Mesenteric fat pad (tissue), 1 donor: ENCODE measurements at places on chromosomes 3 and 15.

- DNase-seq = no peak
Measured at GRCh38 chr3:113794526-113794925, 44.1 kb upstream of the GRAMD1C start.

- DNase-seq = peak; percentile 14
Measured at GRCh38 chr15:41970456-41970855, 1.9 kb downstream of the EHD4 start.

DNA sequence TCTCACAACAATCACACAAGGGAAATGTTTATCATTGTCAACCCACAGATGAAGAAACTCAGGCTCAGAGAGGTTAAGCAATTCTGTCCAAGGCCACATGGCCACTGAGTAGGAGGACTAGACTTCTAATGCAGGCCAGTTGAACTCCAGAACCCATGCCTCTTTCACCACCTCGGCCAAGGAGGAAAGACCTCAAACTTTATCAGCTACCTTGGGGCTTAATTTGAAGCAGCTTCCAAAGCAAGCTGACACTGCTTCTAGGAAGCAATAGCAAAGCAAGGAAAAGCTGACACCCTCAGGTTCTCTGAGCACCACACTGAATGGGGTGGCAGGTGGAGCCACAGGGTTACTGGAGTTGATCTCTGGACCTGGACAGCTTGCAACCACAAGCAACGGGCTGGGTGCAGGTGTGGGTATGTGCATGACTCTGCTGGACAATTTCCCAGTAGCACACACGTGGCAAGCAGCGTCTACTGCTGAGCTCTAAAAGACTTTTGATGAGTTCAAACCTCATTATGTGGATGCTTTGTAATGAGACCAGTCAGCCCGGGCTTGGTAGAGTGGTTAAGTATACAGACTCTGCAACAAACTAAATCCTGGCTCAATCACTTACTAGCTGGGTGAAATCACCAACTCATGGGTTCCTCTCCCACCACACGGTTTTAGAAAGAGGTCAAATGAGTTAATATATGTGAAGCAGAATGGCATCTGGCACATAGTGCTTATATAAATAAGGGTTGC, 23.1 kb downstream of the CCNL1 start:
- DNase-seq = no peak

- no peak for DNase-seq
Measured at GRCh38 chr15:94761574-94761973, 530.2 kb downstream of the MCTP2 start.

DNA sequence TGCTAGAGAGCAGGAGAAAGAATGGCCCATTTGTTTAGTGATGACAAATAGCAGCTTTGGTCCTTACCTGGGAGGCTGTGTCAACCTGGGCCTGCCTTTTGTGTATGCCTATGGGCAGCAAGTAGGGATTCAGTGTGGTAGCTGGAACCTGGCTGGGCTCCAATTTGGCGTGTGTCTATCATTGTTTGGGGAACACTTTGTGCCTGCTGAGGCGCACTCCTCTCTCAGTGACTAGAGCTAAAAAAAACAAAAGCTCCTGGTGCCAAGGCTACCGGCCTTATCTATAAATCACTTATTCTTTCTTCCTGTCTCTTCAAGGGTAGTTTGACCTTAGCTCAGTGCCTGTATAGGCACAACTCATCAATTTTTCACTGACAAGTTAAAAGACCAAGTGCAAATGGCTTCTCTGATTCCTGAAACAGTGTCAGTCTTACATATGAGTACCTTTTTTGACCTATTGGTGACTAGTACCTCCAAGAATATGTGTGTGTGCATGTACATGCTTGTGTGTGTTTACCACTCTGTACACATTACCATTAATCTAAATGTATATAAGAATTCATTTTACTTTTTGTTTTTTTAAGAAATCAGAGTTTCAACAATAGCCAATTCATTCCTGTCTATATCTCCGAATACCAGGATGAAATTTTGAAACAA, 54.6 kb downstream of the GMNC start:
- DNase-seq = no peak

DNA sequence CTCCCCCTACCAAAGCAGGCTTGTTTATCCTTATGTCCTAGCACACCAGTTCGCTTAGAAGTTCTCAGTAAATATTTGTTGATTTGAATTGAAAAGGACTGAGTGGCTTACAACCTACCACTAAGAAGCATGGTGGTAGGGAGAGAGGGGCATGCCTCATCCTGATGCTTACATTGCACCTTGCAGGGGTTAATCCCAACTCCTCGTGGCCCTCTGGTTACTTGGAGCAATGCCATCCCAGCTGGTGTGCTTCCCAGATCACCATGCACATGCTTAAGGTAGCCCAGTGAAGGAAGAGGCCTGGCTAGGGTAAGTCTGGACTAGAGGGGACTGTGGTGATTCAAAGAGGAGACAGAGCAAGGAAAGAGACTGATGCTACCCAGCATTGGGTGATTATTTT, 253.3 kb downstream of the CLSTN2 start:
- no peak for DNase-seq

DNA sequence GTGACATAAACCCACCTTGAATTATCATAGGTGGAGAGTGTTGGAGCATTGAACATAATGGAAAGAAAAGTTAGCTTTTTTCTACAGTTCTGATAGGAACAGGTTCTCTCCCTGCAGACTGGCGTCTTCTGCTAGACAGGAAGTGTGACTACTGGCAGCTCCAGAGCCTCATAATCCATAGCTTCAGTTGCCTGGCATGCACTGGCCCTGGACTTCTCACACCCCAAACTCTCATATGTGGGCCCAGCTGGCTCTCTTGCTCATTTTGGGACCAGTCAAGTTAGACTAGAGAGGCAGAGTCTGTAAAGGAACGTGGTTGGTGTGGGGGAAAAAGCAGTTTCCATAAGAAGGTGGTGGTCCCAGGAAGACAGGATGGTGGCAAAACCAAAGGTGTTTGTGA, 180.1 kb downstream of the VGLL4 start:
- DNase-seq = no peak

- no peak for DNase-seq
Measured at GRCh38 chr15:93026380-93026817, 62.6 kb downstream of the RGMA start.

GRCh38 chr3:136714020-136714419, 38.2 kb downstream of the STAG1 start:
- DNase-seq = no peak

DNA sequence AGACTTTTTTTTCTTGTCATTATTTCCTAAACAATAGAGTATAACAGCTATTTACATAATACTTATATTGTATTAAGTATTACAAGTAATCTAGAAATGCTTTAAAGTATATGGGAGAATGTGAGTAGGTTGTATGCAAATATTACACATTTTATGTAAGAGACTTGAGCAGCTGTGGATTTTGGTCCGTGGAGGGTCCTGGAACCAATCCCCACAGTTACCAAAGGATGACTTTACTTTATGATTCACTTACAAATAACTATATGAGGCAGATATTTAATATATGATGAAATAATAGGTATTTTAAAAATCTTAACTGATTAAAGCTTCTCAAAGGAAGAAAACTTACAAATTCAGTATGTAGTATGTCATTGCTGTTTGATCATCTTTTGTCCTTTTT, 56.3 kb downstream of the PPP2R3A start:
- DNase-seq = no peak

DNA sequence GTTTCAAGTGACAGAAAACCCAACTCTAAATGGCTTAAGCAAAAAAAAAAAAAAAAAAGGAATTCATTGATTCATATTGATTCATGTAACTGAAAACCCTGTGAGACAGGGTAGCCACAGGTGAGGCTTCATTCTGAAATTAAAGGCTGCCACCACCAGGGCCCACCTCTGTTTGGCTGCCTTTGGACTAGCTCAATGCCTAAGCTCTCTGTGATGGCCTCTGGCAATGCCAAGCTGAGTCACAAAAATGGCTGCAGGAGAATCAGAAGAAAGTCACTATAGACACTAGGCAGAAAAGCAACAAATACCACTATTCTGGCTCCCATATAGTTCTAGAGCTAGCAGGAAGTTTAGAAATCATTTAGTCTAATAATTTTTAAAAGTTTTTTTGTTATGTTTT, 38.2 kb upstream of the GYG1 start:
- DNase-seq = no peak

DNA sequence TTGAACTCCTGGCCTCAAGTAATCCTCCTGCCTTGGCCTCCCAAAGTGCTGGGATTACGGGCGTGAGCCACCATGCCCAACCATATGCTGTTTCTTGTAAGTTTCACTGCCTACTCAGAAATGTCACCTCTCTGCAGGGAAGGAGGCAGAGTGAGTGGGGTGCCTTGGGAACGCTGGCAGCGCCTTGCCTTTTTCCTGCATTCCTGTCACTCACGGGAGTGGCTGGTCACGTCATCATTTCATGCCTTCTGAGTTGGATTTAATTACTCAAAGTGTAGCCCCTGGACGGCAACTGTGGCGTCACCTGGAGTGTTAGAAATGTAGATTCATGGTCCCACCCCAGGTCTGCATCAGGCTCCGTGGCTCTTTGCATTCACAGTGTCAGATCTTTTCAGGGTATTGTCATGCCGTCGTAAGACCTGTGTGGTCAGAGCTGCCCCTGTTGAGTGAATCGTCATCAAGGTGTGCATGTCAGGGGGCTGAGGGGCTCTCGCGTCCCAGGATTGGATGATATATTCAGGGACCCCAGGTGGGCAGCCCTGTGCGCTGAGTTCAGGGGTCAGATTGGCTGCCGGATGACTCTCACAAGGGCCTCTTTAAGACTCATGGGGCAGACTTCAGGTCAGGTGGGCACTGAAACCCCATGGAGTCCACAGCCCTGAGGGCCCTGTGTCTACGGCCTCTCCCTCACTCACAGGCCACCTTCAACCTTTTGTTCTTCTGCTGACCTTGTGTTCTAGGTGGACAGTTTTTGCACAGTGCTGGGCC, 65.9 kb upstream of the KLHL25 start:
- peak; percentile 74 for DNase-seq

- no peak for DNase-seq
Measured at GRCh38 chr15:84828086-84828908, 11.1 kb downstream of the ALPK3 start.

- no peak for DNase-seq
Measured at GRCh38 chr15:81060470-81060869, 59.7 kb downstream of the TLNRD1 start.
